Activated CD4-positive, alpha-beta T cell treated with anti-CD3 and anti-CD28 coated beads, Interleukin-2, amount 50 U/mL, for 16 hours (primary cell): ENCODE measurements at places on chromosomes 6 and 20.

GRCh38 chr6:132298344-132298949, 102.8 kb downstream of the MOXD1 start:
- peak; percentile 25 for DNase-seq

DNA sequence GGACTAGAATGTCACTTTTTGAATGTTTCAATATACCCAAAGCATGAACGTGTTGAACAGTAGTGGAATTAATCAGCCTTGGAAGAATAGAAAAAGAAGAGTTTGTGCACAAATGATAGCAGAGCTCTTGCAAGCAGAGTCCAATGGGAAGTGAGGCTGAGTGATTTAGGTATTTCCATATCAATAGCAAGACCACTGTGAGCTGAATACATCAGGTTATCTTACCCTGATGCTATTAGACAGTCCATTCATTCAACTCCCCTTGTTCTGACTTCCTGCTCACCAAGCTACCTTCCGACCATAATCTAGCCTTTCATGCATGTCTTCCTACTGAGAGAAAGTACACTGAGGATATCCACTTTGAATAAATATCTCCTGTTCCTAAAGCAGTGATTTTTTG, 349.2 kb upstream of the RNF217 start:
- no peak for DNase-seq

DNA sequence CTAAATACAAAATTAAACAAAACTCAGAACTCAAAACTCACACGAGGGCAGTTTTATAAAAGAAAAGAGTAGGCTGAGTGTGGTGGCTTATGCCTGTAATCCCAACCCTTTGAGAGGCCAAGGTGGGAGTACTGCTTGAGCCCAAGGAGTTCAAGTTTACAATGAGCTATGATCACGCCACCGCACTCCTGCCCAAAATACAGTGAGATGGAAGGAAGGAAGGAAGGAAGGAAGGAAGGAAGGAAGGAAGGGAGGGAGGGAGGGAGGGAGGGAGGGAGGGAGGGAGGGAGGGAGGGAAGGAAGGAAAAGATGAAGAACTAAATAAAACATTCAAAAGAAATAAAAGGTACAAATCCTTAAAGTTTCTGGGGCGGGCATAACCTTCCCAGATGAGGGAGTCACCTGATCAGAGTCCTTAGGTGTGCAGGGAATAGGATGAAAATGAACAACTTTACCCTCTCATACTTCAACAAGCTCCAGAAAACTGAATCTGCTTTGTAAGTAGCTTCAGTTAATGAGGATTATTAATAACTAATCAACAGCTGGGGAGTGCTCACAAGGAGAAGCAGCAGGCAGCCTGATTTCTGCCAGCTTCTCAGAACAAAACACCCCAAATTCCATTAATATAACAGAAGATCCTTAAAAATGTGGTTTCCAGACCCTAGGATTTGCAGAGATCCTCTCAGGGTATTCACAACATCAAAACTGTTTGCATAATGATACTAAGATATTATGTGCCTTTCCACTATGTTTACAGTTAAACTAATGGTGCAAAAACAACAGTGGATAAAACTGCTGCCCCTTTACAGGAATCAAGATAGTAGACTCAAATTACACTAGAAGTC, 21.8 kb downstream of the LMBRD1 start:
- DNase-seq: no peak

DNA sequence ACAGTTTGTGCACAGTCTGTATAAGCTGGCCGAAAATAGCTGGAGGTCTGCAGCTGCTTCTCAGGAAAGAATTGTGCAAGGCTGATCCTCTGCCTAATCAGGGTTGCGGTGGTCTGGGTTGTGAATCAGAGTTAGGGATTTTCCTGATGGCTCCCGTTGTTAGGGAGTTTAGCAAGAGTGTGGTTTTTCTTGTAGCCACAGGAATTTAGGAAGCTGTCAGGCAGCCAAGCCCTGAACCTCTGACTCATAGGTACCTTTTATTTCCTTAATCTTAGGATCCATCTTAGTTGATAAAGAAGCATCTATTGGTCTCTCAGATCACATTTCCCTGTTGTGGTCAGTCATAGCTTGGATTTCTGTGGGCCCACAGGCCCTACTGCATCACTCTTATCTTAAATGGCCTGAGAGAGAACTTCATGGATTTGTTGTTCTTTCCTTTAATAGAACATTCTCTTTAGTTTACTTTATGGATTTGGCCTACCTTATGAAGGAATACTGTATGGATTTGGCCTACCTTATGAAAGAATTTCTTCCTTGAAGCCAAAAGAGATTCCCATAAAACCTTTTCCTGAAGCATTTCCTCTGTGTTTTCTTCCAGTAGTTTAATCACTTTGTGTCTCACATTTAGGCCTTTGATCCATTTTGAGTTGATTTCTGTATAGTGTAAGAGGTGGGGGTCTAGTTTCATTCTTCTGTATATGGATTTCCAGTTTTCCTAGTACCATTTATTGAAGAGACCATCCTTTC, 10.3 kb downstream of the KIF25 start:
- no peak for DNase-seq

DNA sequence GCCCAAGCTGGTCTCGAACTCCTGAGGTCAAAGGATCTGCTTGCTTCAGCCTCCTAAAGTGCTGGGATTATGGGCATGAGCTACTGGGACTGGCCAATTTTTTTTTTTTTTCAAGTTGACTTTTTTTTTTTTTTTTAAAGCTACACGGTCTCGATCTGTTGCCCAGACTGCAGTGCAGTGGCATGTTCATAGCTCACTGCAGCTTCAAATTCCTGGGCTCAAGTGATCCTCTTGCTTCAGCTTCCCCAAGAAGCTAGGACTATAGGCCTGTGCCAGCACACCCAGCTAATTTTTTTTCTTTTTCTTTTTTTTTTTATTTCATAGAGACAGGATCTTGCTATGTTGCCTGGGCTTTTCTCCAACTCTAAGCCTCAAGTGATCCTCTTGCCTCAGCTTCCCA, 59.5 kb downstream of the NCOA3 start:
- no peak for DNase-seq

DNA sequence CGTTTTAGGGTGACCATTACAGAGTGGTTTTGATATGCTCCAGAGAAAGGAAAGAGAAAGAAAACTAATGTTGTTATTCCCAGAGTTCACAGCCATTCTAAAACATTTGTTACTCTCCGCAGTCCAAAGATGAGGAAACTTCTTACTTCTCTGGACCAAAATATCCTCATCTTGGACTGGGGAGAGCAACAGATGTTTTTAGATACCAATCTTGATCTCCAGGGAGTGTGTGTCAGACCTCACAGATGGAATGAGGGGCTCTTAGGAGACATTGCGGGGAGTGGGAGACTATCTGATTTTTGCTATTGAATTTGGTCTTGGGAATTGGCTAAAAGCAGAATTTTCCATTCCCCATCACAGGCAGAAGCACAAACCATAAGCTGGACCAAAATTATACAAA, 110.8 kb downstream of the TNFAIP3 start:
- DNase-seq: no peak

- no peak for DNase-seq
Measured at GRCh38 chr20:6999381-6999780, 231.9 kb downstream of the BMP2 start.

- DNase-seq: peak; percentile 2
Measured at GRCh38 chr20:58086763-58087561, 141.5 kb downstream of the ANKRD60 start.

DNA sequence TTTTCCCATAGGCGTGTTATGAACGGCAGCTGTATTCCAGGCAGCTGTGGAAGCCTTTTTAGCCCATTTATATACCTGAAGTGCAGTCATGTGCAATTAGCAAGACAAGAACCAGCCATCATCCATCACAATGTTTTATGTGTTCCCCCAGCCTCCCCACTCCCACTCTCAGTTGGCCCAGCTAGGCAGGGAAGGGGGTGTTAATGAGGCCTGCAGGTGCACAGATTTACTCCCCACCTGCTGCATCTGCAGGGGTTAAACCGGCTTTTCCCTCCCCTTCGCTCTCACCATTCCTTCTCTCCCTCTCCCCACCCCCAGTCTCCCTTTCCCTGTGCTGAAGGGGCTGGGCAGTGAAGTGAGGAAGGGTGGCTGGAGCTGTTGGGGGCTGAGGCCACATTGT, 149.8 kb upstream of the AKAP12 start:
- no peak for DNase-seq

- DNase-seq: no peak
Measured at GRCh38 chr6:50524341-50524740, 189.0 kb upstream of the TFAP2D start.

DNA sequence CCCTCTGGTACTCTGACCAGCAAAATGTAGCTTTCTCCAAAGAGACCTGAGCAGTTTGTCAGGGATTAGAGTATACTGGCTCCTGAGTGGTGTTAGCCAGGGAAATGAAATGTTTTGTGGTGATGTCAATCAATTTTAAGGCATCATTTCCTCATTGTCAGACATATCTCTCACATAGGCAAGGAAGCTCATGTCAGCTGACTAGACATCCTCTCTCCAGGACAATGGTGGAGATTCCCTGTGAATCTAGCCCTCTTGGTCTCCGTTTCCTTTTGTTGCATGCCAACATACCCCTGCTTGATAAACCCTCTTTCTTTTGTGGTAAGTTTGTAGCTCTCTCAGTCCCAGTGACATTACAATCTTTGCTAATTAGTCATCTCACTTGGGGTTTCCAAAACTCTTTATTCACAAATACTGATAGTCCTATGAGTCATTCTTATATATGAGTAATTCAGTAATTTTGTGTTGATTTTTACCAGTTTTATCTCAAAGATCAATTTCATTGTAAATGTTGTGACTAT, 135.6 kb upstream of the PTPRK start:
- peak; percentile 87 for DNase-seq

DNA sequence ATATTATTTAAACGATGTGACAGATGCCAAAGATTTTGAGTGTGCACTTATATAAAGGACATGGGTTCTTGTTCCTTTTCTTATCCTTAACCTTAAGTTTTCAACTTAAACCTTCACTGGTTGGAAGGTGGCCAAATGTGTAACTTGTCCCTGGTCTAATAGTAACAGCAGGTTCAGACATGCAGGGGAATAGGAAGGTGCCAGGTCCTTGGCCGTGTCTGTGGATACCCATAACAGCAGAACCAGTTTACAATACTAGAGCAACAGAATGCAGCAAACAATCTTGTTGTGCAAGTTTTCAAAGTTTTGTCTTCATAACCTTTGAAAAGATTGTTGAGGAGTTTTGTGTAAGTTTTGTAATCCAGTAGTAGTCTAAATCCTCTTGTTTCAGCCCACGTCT, 4.4 kb downstream of the MYB start:
- DNase-seq: no peak

DNA sequence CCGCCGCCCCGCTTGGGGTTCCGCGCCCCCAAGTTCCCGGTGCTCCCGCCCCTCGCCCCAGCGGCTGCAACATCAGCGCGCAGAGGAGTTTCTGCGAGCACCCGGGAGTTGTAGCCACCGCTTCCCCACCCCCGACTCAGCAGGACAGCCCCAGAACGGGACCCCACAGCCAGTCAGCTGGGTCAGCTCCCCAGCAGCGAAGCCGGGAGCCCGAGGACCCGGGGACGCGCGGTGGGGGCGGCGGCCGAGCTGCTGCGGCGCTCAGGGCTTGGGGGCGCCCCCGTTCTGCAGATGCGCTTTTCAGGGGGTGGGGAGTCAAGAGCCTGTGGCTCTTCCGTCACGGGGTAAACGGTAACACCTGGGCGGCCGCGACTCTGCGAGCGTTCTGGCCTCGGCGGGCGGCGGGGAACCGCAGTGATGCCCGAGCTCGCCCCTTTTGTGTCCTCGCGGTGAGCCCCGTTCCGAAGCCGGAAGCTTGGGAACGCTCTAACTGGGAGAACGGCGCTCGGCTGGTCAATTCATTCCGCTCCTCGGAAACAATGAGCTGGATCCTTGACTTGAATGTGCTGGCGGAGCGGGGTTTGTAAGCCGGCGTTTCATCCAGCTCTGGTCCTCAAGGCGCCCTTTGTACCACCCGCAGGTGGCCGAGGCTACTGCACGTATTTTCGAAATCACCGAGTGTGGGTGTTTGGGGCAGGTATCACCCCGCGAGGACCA, 774 bp downstream of the PLEKHG1 start:
- peak; percentile 61 for DNase-seq

GRCh38 chr6:118168421-118168820, 261.4 kb downstream of the SLC35F1 start:
- no peak for DNase-seq

- no peak for DNase-seq
Measured at GRCh38 chr6:75794351-75794846, 45.4 kb downstream of the MYO6 start.

GRCh38 chr20:20065361-20065760, 13.0 kb downstream of the CFAP61 start:
- DNase-seq: no peak

- DNase-seq: no peak
Measured at GRCh38 chr6:154572556-154572955, 62.1 kb upstream of the CNKSR3 start.

GRCh38 chr6:42140756-42141602, 1.4 kb downstream of the C6orf132 start:
- no peak for DNase-seq

- no peak for DNase-seq
Measured at GRCh38 chr6:137677709-137678108, 183.5 kb upstream of the OLIG3 start.

DNA sequence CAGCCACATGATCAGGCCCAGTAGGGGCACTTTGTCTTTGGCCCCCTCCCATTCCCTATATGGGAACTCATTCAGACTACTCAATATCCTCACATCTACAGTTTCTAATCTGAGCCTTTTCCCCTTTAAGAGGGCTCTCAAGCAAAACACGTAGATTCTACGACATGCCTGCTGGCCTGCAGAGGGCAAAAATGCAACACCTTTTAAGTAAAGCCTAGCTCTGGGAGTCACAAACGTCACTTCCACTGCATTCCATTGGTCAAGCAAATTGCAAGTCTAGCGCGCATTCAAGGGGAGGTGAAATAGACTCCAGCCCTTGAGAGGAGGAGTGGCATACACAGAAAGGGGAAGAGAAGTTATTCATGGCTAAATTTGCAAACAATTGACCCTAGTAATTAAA, 70.6 kb downstream of the CDC40 start:
- no peak for DNase-seq

DNA sequence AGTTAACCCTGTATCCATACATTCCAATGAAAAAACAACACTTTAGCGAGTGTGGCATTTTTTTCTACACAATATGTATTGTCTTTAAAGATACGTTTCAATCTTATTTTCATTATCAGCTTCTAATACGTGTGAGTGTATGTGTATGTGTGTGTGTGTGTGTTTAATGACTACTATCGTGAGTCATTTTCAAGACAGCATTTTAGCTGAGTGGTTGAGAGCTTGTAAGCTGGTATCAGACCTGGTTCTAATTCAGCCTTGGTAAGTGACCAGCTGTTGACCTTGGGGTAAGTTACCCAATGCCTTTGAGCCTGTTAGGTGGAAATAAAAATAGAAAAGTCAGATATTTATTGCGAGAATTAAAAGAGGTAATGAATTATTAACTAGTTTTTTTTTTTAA, 320.0 kb upstream of the NT5E start:
- no peak for DNase-seq

GRCh38 chr6:143187238-143187923, 126.7 kb downstream of the AIG1 start:
- no peak for DNase-seq

DNA sequence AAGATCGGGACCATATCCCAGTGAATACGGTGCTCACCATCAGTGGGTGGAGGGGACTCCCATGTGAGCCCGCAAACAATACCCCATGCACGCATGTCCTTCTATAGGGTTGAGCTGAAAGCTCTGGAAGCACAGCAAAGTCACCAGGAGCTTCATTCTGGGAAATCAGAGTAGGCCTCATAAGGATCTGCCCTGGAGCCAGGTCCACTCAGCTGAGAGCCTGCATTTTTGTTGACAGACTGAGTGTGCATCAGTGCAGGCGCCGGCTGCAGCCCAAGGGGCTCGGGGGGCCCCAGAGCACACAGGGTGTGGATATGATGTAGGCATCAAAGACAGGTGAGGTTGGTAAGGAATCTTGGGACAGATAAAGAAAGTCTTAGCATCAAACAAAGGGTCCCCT, 79.8 kb upstream of the CD93 start:
- no peak for DNase-seq
